Activated T-cell treated with anti-CD3 and anti-CD28 coated beads, Interleukin-2, amount 50 U/mL, for 48 hours (primary cell): ENCODE measurements at places on chromosomes 2 and 18.

DNA sequence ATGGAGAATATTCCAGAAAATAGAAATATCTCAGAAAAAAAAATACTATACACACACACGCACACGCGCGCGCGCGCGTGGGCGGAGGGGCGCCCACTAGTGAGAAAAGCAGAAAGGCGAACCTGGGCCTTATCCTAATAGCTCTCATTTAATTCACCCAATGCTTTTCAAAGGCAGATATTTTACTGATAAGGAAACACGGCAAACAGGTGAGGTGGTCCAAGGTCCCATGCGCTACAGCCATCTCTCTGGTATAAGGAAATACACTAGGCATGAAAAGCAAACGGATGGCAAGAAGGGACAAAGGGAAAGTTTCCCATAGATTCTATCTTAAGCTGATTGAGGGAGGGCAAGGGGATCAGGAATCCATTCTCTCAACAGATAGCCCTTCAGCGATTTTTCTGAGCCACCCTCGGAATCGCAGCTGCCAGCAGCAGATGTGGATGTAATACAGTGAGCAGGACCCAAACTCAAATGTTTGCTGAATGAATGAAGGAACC is 136.7 kb downstream of the TMEM247 start:
- no peak for DNase-seq

DNA sequence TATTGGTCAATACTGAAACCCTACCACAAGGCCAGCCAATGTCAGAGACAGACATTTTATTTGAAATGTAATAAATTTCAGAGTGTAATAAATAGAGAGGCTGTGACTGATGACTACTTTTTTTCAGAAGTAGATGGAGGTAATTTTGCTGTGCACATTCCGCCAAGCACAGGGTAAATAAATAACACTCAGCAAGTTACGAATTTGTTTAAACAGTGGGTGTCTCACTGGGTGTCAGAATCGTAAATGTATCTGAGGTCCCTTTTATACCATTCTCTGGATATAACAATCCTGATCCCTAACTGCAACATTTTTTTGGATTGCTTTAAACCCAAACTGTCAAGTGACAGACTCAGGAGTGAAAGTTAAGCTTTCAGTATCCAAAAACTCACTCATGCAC is 74.1 kb downstream of the GATA6 start:
- DNase-seq, result no peak

- DNase-seq, result no peak
Measured at GRCh38 chr2:186189816-186190215, 296.2 kb upstream of the ZC3H15 start.

GRCh38 chr2:75077909-75078308 is 119.5 kb downstream of the POLE4 start:
- DNase-seq, result no peak

DNA sequence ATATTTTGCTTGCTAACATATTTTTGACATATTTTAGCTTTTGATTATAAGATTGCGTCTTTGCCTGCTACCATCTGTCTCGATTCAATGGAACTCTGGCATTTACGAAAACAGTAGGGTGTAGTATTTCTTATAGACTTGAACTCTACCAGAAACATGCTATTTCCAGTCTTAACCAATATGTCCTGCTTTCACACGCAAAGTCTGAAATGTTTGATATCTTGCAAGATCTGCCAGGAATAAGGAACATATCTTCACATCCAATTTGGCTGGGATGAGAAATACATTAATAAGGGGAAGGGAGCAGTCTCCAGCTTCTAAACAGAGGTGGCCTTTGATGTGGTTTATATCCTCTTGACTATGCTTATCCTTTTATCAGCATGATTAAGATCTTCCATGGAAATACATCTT is 299.4 kb downstream of the ZNF521 start:
- DNase-seq, result no peak

DNA sequence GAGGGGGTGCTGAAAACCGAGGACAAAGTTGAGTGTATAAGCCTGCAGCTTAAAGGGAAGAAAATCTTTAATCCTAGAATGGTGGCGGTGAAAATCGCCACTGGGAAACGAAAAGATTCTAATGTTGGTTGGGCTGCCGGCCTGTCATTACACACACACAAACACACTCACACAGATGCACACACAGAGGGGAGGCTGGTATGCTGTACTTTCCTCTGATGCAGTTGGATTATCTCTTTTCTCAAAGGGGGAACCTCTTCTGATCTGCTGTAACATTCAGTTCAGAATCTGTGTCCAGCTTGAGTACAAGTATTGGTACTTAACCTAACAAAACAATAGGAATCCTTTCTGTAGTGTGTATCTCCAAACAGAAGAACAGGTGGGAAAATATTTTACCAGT is 39.0 kb downstream of the ANXA4 start:
- DNase-seq, result no peak

- DNase-seq, result no peak
Measured at GRCh38 chr2:78699696-78700095, 325.8 kb upstream of the REG3G start.

GRCh38 chr2:143702931-143703330 is 573.7 kb downstream of the ARHGAP15 start:
- no peak for DNase-seq

DNA sequence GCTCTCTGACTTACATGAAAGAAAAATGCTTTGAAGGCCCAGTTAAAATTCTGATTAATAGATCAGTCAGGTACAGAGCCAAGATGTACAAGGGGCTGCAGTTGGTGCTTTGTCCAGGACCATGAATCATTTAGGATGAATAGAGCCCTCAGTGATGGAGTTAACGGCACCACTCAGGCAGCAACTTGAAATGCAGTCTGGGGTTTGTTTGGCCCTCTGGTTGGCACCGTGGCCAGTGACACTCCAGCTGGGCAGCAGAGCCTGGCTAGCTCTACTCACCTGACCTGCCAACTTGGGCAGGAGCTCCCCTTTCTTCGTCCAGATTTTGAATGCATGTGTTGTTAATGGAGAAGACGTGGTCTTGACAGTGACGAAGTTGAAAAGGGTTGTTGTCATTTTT is 493.0 kb upstream of the ACVR2A start:
- no peak for DNase-seq

- no peak for DNase-seq
Measured at GRCh38 chr18:13386891-13387801, 168.6 kb downstream of the LDLRAD4 start.

DNA sequence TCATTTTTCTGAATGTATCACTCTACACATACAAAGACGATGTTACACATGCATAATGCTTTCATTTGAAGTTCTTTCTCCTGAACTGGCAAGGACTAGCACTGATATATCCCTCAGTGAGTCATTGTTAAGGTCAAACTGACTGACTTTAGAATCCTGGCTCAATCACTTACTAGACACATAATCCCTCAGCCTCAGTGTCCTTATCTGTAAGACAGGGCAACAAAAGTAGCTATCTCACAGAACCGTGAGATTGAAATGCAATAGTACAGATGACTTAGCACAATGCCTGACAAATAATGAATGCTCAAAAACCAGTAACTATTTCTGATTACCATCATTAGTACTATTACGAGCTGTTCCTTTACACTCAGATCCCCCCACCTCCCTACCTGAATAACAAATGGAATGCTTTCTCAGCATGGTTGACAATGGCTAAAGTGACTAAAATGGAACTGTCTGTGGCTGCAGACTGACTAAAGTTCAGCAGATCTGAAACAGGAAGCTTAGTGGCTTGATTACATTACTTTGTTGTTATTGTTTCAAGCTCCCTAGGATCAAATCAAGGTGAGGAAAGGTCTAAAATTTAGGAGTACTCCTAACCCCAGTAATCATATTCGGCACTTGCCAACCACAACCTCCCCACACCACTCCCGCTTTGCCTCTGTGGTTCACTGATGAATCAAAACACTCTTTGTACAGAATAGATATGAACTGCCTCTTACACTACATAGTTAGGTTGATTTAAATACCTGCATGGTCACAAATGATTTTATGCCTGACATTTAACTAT is 35.8 kb upstream of the CACNB4 start:
- DNase-seq, result peak; percentile 54

- peak; percentile 70 for DNase-seq
Measured at GRCh38 chr2:195559431-195559914, 97.6 kb upstream of the SLC39A10 start.

DNA sequence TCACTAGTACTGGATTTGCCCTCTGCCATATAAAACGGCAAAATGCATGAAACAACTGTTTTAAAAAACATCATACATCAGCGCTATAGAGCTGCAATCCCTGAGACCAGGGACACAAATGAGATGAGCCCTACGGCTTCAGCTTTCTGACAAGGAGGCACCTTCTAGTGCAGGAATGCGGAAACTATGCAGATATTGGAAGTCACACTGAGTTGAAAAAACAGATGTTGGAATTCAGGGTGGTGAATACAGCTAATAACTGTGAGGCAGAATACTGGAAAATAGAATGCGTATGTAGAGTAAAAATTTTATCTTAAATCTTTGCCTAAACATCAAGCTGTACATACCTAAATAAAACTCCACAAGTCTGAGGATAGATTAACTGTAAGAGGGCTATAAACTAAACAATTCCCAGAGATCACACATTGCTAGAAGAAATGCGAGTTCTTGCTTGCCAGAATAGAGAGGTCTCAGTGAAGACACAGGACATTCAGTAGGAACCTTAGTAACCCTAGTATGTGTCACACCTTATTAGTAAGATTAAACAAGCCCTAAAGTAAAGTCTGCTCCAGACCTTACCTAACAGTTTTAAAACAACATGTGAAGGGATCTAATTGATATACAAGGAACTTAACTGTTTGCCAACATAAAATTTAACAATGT is 541.4 kb upstream of the DDX18 start:
- DNase-seq, result no peak

DNA sequence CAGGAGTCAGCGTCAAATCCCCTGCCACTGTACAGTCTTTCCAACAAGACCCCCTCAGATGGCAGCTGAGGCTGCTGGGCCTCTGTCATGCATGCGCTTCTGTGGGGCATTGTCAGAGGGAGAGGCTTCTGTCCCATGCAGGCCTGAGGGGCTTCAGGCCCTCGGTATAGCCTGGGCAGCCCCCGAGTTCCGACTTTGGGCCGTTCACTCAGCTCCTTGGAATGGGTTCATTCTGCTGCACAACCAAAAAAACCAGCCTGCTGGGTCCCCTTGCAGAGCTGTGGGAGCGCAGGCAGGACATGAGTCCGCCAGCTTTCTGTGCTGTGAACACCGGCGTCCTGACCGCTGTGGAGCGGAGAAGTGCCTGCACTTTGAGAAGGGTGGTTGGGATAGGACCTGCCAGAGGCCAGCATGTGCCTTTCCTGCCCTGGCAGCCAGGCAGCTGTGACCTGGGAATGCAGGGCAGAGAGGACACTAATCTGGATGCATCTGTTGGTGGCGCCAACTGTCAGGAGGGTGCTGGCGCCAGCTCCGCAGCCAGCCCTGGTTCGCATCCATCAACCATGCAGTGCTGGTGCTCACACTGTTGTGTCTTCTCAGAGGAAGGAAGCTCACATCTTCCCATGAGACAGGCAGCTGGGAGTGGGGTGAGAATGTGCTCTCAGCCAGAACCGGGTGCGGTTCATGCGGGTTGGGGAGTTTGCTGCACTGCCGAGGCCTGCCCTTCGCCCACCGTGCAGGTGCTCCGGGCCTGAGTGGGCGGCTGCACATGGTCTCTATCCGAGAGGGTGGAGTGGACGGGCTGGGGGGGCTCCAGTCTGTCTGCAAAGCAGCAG is 14.3 kb downstream of the ARHGEF4 start:
- no peak for DNase-seq

DNA sequence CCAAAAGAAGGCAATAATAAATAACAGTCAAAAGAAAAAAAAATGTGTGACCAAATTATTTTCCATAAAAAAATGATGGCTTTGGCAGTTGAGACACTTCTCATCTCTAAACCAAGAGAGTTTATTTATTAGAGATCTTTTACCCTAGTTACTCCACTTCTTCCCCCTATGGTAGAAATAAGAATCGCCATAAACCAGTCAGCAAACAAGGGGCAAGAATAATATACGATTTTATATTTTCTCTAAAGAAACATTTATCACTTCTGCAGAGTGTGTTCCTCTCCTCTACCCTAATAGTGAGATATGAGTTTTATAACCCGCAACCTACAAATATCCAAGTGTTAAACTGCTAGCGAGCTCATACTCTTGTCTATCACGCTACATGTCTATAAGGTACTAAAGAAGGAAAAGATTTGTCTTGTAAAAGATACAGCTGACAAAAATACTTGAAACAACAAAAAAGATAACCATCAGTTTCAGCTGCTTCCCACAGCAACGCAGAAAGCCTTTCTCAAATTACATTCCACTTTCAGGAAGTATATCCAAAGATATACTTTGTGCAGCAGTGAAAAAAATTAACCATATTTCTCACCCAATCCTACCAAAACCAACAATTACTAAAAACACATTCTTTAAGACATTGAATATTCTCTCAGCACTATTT is 2.3 kb downstream of the RNF103 start:
- no peak for DNase-seq

DNA sequence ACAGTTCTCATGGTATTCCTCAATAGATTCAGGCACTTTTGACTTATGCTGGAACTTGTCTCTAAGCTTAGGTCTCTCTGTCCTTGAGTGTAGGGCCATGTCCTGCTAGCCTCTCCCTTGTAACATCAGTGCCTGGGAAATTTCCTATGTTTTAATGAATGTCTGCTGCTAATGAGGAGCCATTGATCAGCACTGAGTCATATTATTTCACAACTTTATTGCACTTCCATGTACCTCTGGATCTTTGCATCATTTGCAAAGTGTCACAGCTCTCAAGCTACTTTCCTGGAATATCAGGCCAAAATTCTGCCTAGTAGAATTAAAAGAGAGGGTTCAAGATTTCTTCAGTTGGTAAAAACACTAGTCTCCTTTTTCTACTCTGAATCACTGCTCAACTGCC is 102.5 kb downstream of the GAREM1 start:
- no peak for DNase-seq

DNA sequence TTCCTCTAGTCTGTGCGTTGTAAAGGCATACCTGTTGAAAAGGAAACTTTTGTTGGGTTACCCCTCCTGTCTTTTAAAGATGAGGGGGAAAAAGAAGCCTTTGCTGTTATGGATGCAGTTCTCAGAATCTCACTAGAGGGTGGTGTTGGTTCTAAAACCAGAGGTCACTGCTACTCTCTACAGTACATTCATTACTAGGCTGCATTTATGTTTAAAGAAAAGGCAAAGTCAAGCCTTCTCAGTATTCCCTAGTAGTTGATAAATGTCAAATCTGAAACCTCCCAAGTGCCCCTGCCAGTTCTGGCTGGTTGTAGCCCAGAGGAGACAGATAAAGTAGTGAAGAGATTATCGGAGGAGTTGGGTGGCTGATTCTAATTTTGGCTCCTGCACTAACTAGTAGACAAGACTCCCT is 1.4 kb upstream of the PLCL1 start:
- peak; percentile 34 for DNase-seq

DNA sequence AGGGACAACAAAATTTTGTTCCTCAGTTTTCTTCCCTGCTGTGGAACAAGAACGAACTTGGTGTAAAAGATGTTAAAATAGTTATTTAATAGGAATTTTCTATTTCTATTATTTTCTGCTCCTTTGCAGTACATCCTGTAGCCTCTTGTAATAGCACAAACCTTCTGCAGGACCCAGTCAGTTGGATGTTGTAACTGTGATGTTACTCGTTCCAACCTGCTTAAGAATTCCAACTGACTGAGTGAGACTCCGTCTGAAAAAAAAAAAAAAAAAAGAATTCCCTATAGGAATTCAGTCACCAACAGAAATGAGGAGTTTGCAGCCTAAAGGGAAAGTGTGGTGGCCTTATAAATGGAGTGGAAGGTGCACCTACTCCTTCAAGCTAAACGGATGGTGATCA is 46.4 kb upstream of the CDH20 start:
- DNase-seq, result no peak

GRCh38 chr2:221521233-221521845 is 50.8 kb downstream of the EPHA4 start:
- DNase-seq, result no peak
